SK-N-MC (cell line): ENCODE measurements at places on chromosomes 5 and 9.

DNA sequence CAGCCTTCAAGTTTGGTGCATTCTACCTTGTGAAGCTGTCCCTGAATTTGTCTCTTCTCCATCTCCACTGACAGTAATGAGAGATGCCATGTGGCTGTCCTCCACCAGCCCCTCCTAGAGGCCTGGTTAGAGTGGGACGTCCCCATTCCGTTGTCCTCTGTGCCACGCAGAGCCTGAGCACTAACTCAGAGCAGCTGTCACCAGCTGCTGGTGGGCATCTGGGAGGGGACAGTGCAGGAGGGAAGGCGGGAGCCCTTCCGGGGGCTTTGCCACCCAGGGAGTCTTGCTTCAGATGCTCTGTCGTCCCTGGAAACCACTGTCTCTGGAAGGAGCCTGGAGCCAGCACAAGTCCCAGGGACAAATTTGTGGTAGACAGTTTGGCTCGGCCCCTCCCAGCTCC is 78.6 kb downstream of the PDZD2 start:
- no peak for DNase-seq

GRCh38 chr5:137604348-137605095 is 105.4 kb upstream of the SPOCK1 start:
- no peak for DNase-seq

GRCh38 chr5:156934450-156935211 is 28.4 kb downstream of the TIMD4 start:
- DNase-seq = no peak

- DNase-seq = no peak
These were observed 661 bp downstream of the PDCL start for GRCh38 chr9:122827761-122828093.

- no peak for DNase-seq
These were observed 4.2 kb upstream of the ZNF346 start for GRCh38 chr5:177018341-177018740.

DNA sequence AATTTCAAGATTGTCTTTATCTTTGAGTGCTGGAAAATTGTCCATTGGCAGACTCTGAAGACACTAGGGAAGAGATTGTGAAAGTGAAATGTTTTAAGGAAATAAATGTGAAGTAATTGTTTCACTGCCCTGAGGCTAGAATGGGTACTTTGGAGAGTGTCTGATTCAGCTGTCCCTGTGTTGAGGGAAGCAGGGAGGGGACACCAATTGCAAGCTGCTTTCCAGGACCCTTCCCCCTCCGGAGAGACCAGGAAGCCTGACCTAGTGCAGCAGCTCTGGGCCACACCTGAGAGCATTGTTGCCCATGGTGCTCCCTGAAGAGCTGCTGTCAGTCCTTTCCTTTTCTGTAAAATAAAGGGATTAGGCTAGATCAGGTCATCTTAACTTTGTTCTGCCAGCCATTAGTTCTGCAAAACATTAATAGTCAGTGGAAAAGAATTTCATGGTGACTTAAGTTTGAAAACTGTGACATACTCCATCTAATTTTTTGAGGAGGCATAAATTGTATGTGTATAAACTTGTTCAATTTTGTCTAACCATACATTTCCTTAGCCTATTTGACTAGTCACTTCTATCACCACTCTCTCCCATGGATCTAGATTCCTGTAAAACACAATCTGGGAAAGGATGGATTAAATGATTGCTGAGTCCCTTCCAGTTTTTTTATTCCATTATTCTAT is 18.8 kb downstream of the MAP1B start:
- no peak for DNase-seq

DNA sequence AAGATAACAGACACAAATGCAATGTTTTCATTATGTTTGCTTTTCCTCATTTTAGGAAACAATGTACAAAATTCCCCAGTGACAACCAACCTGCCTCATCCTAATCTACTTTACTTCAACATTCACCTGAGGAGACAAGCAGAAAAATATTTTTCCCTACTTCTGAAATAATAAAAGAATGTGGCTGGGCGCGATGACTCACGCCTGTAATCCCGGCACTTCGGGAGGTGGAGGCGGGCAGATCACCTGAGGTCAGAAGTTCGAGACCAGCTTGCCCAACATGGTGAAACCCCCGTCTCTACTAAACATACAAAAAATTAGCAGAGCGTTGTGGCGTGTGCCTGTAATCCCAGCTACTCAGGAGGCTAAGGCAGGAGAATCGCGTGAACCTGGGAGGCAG is 36.9 kb downstream of the MYO10 start:
- DNase-seq = no peak

DNA sequence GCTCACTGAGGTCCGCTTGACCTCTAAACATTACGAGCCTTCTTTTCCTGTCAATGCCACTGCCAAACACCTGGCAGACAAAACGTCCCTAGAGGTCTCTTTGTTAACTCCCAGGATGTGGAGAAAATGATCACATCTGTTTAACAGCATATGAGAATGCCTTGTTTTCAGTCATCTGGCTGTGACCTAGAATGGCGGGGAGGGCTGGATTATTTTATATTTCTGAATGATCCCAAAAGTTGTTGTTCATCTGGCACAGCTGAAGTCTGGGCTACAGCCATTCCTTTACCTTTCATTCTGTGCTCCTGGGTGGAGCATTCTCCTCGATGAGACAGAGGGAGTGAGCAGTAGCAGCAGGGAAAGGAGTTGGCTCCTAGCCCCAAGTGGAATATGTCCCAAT is 138.2 kb downstream of the PRDM6 start:
- no peak for DNase-seq

GRCh38 chr9:8766096-8766495 is 966.5 kb upstream of the DMAC1 start:
- no peak for DNase-seq

GRCh38 chr5:55865831-55866230 is 14.7 kb downstream of the IL31RA start:
- no peak for DNase-seq

- no peak for DNase-seq
These were observed 65.5 kb downstream of the PLK2 start for GRCh38 chr5:58394339-58394738.

GRCh38 chr9:28212979-28213378 is 639.7 kb upstream of the C9orf72 start:
- no peak for DNase-seq

DNA sequence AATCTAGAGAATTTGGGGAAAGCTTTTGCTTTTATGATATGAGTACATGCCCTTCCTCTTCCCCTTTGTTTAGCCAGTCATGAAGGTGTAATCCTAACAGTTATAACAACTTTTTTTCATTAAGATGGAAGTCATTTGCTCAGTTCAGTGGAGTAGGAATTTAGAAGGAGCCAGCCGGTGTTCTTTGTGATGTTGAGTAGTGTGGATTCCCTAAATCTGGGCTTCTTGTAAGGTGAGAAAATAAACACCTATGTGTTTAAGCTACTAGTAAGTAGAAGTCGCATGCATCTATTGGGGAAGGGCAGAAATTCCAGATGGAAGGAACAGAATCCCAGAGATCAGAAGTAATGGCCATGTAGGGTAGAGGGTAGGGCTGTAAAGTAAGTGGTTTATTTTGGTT is 13.6 kb upstream of the CNTLN start:
- no peak for DNase-seq

- no peak for DNase-seq
These were observed 234.3 kb downstream of the NR3C1 start for GRCh38 chr5:143168921-143169810.

DNA sequence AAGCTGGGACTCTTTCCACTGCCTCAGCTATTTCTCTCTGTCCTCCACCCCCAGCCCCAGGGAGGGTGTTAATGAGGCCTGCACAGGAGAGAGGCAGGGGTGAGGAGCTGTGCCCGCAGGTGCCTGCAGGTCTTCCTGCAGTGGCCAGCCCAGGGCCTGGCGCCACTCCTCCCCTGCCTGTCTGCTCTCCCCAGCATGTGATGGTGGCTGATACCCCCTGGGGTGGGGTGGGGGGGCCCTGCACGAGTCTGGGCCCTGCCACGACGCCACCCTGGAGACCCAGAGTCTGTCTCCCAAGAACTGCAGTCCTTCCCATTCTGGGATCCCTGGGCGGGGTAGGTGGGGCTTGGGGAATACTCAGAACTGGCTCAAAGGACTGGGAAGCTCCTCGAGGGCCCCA is 166.4 kb upstream of the SMIM23 start:
- DNase-seq = no peak

GRCh38 chr5:16841416-16841815 is 94.7 kb downstream of the MYO10 start:
- no peak for DNase-seq

DNA sequence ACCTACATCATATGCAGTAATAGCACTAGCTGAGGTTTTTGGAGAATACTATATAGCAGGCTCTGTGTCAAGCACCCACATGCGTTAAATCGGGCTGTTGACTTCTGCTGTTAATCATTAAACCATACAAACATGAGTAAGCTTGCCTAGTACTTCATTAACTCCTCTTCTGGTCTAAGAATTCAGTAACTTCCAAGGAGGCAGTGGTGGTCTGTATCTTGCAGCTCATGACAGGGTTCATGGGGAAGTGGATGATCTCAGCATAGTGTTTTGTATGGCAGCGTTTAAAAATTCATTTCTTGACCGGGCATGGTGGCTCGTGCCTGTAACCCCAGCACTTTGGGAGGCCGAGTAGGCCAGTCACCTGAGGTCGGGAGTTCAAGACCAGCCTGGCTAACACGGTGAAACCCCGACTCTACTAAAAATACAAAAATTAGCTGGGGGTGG is at the start of gene HAVCR1:
Gene HAVCR1, minus strand, starts transcription at position 24 of the 447 bp plus-strand sequence. CDS start 1,173 bp downstream, outside the sequence.
- no peak for DNase-seq

DNA sequence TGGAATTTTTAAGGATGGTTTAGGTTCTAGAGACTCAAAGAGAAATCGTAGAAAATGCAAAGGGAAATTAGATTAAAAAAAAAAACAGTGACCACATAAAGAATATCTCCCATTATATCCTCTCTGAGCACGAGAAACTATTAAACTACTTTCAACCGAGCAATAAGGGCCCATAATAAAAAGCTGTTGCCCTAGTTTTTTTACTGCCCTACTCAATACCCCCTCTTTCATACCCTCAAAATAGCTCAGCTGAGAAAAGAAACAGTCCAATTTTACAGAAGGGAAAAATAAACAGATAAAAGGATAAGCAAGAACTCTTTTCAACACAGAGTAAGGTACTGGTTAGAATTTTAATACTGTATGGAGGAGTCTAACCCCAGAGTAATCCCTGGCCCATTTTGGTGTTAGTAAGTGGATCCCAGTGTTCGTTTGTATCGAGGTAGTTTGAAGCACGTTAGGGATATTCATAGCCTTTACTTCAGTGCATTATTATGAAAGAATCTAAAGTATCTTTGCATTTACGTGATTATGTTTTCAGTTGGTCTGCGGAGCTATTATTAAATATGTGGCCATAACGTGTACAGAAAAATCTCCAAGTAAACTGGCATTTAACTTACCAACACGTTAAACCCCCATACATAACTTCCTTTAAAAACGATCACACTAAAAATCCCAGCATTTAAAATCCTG is 980 bp upstream of the RHOBTB3 start:
- DNase-seq = no peak

DNA sequence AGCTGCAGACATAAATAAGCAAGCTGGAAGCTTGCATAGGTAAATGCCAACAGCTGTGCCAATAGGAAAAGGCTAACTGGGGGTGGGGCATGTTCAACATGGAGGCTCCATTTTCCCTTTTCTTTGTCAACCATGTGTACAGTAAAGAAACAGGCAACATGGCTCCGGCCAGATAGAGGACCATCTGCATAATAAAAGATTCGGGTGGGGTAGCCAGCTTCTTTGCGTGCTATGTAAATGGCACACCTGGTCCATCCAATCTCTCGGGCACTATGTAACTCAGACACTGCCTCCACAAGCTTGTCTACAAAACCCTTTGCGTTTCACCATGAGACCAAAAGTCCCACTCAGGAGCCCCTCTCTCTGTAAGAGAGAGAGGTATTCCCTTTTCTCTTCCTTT is 41.7 kb upstream of the DENND4C start:
- DNase-seq = no peak

DNA sequence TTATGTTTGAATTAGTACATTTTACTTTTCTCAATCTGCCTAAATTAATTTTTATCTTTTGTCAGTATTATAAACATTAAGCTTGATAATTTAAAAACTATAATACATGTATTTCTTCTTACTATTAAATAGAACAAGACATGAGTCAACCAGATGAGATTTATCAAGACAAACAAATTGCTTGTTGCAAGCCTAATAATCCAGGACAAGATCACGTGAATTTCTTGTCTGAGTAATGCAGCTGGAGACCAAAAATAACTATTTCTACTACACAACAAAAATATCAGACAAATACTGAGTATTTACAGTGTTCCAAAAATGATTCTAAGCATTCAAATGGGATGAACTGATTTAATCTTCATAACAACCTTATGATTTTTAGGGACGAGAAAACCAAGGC is 339.1 kb upstream of the PRR16 start:
- no peak for DNase-seq

- no peak for DNase-seq
These were observed 63.3 kb downstream of the ADAMTS16 start for GRCh38 chr5:5203451-5203850.

DNA sequence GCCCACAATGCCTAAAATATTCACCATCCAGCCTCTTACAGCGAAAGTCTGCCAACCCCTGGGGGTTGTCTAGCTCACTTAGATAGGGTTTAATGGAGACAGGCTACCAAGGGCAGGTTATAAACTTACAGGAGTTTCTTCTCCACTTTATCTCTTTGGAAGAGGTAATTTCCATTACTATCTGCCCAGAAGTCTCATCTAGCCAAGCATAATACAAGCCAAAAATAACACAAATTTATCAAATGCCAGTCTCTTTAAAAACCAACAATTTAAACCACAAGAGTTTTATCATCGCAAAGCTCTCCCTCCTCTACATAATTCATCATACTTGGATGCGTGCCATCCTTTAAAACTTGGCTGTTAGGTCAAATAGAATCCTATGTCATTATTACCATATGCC is 6.2 kb downstream of the RBM22 start:
- DNase-seq = no peak

DNA sequence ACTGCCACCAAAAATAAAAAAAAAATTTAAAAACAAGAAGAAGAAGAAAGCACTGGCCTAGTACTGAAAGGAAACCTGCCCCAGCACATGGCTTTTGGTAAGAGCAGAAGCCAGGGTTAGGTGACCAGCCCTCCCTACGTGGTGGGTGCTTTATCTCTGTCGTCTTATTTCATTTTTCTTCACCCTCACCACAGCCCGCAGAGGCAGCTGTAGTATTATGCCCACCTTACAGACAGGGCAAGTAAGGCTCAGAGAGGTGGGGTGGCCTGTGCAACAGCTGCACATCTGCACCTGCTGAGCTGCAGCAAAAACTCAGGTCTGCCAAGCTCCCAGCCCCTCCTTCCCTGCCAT is 140.8 kb upstream of the LMX1B start:
- no peak for DNase-seq

- DNase-seq = no peak
These were observed 3.9 kb downstream of the TBC1D2 start for GRCh38 chr9:98251551-98251950.
